Progenitor cell of endocrine pancreas (in vitro differentiated cells): ENCODE measurements at places on chromosomes 3 and 15.

GRCh38 chr3:50737906-50738598 lies 63.3 kb downstream of the DOCK3 start:
- DNase-seq: no peak

DNA sequence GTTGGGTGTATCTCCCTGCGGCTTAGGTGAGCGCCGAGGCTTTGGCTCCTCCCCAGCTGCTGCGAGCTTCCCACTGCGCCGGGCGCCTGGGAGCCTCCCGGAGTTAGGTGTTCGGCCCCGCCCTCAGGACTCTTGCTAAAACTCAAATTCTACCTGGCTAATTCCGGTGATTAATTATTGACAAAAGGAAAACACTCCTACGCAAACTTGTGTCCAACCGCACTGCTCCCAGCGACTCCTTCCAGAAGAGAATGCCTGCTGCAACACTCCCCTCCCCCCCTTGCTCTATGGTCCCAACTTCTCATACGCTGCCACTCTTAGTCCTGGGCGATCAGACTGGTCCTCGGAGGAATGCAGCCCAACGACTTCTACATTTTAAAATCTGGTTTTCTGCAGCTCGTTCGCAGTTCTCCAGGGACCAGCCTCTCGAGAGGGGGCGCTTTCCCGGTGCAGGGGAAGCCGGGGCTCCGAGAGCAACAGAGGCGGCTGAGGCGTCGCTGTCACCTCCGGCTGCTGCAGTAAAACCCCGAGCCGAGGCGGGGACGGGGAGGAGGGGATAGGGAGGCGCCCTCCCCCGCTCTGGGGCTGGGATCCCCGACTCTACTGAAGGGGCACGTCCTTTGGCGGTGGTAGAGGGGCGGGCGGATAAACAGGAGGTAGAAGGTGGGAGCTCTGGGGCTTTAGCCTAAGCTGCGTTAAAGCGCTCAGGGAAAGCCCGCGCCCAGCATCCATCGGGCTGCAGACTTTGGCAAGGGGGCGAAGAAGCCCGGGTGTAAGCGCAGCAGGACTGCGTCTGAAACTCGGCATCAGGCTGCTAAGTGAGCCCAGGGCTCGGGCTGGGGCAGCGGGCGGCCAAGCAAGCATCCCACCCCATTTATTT lies at the start of gene SPTSSB:
SPTSSB (minus strand) TSS at position 77 of the 880 bp plus-strand sequence. CDS start 25,194 bp downstream, outside the sequence.
- DNase-seq: peak; percentile 76

DNA sequence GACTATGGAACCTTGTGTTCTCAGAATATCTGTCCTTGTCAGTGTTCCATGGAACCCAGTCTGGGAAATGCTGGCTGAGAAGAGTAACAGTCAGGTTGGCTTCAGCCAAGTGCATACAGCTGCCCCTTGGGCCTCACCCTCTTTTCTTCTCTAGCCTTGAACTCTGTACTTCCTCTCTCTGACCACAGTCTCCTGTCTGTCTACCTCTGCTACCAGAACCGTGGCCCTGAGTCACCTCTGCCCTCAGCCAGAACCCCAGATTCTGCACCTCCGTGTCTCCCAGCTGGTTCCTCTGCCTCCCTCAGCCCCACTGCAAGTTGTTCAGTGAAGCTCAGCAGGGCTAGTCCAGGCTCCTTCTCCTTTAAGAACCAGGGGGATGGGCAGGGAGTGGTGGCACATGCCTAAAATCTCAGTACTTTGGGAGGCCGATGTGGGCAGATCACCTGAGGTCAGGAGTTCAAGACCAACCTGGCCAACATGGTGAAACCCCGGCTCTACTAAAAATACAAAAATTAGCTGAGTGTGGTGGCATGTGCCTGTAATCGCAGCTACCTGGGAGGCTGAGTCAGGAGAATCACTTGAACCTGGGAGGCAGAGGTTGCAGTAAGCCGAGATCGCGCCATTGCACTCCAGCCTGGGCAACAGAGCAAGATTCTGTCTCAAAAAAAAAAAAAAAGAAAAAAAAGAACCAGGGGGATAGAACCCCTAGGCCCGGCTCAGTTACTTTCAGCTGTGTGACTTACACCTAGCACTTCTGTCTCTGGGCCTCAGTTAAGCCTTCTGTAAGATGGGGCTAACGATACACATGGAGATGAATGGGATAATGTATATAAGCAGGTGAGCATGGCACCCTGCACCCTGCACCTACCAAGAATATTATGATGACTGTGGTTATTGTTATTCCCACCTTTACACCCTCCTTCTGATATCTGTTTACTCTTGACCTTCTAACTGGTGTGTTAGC lies 24.3 kb upstream of the TATDN2 start:
- DNase-seq: no peak

GRCh38 chr15:69976366-69976994 lies 121.2 kb downstream of the TLE3 start:
- DNase-seq: peak; percentile 55

DNA sequence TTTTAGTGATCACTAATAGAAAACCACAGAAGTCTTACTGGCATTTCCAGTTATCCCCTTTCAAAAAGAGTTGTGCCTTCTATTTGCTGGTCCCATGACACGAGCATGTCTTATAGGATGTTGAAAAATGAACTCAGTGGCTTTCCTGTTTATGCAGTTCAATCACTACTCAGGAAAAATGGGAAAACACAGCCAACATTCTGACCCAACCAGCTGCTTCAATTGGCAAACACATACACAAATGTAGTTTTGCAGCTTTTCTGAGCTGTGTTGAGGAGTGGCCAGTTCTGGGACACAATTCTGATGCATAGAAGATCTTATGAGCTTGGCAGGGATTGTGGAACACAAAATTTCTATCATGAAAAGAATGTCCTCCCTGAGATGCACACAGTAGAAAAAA lies 40.3 kb downstream of the FSTL1 start:
- DNase-seq: no peak

DNA sequence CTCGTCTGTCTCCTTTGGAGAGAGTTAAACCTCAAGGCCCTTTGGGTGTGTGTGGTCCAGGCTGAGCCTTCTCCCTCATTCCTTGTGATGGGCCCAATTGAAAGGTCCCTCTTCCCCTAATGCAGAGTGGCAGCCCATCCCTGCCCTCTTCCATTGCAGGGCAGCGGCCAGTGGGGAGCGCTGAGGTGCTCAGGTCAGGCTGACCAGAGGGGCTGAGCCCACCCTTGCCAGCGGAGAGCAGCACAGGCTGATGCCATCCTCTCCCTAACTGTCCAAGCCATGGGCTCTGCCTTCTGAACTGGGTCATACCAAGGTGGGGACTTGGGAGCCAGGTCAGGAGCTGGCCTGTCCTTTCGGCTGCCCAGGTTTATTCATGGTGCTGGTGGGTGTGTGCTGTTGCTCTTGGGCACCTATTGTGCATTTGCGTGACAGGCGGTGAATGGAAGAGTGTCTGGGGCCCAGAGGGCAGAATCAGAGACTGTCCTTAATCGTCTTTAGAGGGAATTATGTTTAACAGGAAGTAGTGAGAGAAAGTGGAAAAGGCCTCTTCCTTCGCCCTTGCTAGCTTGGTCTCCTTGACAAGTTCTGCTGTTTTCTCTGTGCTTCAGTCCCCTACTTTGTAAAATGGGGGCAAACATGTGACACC lies 96.9 kb downstream of the VGLL4 start:
- DNase-seq: no peak

DNA sequence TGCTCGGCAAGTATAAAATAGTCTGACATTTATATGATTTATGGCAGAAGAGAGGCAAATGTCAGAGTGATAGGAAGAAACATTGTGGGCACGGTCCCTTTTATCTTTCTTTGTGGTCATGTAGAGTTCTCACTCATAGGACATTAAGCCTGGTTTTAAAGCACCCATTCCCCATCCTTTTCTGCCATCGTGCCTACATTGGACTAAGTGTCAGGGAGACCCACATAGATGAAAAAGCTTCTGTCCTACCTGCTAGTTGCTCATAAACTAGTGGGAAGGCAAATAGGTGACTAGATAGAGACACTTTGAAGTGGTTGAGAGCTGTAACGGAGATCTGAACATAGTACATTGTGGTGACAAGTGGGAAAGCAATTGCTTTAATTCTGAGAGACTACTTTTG lies 155.7 kb downstream of the B3GALNT1 start:
- DNase-seq: no peak

DNA sequence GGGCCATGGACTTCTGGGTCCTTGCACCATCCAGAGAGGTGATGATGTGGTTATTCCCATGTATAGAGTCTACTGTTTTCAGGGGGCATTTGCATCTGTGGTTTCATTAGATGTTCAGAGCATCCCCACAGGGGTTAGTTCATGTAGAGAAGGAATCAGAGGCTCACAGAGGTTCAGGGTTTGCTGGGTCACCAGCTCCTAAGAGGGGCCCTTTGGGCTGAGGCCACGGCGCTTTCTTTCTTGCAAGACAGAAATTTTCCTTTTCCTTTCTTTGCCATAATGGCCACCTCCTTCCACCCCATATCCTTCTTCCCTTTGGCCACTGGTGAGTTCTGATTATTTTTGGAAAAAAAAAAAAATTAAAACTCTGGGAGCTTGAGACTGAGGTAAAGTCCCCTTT lies 62.3 kb downstream of the APBA2 start:
- no peak for DNase-seq

DNA sequence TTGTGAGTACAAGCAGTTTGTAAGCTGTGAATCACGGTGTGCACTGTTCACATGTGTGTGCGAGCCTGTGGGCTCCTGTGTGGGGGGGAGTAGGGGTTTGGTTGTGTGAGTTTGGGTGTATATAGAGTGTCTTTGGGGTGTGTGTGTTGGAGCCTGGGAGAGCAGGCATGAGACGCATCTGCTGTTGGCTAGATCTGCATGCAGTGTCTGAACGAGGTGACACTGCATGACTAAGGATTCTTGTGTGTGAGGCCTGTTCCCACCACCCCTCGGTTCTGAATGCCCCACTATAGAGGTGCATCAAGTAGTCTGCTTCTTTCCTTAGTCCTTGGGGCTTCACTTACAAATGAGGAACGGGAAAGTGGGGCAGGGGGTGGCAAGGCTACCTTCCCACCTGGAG lies 68.4 kb downstream of the MAGEF1 start:
- no peak for DNase-seq

DNA sequence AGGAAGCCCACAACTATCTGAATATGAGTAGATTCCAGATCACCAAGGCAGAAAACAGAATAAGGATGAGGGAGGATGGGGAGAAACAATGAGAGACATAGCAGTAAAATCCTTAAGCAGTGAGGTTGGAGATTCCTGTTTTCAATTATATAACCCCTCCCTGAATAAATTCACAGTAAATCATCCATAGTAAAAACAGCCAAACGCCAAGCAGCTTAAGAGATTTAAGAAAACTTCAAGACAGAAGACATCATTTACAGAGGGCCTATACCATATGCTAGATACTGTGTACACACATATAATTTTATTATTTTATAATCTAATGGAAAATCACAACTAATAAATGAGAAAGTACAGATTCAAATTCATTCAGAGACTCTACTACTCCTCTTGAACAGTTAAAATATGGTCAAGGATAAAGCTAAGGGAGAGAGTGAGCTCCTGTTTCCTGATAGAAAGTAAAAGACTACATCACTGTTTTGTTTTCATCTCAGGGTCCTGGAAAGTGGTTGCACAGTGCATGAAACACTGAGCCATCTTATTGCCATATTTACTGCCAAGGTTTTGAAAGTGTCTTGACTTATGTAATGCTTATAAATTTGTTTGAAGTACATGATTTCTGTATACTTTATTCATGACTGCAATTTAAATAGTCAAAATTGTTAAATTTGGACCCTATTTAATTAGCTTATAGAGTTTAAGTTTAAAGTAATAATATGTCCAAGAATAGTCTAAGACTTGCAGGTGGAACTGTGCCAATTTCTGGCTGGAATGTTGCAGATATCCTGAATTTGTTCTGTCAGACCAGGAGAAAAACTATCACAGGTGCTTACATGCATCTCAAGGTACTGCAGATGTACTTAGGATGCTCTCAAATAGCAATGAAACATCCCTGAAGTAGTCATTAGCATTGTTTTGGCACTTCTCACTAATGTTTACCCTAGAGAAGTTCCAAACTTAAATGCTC lies 141.4 kb downstream of the TBL1XR1 start:
- no peak for DNase-seq

DNA sequence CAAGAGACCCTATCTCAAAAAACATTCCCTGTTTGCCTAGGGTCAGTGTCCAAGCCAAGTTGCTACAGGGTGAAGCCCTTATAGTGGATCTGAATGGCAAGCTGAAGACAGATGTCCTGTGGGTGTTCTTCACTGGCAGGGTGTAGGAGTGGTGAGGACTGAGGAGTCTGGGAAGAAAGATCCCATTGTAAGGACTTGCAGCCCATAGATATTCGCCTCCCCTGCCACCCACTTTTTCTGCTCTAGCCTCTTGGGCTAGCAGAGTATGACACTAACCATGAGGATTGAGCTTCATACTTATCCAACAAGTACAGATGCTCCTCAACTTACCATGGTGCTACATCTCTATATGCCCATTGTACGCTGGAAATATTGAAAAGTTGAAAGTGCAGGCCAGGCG lies 13.2 kb downstream of the CYP19A1 start:
- DNase-seq: no peak

GRCh38 chr3:38493031-38493430 lies 3.1 kb upstream of the EXOG start:
- no peak for DNase-seq

DNA sequence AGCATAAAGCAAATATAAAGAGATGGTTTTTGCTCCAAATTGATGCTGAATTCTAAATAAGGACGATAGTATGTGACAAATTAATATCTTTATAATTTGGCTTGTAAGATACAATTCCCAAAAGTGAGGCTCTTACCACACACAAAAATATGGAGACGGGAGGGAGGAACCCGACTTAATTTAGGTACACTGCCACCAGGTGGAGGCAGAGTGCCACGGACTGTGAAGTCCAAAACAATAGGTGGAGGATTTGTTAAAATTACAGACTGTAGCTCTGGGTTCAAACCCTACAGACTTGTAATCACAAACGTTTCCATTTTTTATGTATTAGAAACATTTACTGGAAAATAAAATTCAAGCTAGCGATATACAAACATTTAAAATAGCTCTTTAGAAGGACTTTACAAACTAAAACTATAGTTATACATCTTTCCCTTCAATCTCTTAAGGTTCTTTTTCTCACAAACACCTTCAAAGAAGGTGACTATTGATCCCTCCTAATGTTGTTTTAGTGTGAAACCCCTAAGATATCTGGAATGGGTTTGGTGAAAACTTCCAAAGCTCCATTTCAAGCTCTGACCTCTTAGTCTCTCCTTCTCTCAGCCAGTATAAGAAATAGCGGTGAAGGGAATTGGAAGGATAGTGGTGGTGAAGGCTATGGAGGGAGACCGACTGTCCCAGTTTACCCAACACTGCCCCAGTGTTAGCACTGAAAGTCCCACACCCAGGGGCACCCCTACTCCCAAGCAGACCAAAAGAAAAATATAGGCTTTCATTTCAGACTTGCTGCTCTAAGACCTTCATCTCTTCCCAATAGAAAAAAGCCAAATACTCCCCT lies 89.7 kb downstream of the AQP9 start:
- peak; percentile 38 for DNase-seq
